Activated T-cell treated with anti-CD3 and anti-CD28 coated beads for 48 hours (primary cell): ENCODE measurements at places on chromosomes 6 and 20.
A peak's percentile ranks its signal among the peaks of the same experiment; 100 is the strongest.

GRCh38 chr20:62618611-62619529 lies 23.4 kb upstream of the SLCO4A1 start:
- DNase-seq = peak; percentile 45

DNA sequence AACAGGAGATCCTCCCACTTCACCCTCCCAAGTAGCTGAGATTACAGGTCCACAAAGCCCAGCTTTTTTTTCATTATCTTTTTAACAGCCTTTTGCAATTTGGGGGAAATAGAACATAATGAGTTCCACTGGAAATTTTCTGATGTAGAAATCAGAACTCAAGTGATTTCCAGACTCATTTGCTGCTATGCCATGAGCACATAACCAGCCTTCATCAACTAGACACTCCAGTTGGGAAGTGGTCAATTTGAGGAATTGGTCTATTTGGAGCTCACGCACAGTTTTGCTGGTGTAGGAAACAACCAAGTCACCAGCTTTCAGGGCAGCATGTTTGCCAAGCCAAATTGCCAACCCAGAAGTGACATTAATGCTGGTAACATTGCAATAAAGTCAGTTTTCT lies 86.7 kb downstream of the MAFB start:
- no peak for DNase-seq

DNA sequence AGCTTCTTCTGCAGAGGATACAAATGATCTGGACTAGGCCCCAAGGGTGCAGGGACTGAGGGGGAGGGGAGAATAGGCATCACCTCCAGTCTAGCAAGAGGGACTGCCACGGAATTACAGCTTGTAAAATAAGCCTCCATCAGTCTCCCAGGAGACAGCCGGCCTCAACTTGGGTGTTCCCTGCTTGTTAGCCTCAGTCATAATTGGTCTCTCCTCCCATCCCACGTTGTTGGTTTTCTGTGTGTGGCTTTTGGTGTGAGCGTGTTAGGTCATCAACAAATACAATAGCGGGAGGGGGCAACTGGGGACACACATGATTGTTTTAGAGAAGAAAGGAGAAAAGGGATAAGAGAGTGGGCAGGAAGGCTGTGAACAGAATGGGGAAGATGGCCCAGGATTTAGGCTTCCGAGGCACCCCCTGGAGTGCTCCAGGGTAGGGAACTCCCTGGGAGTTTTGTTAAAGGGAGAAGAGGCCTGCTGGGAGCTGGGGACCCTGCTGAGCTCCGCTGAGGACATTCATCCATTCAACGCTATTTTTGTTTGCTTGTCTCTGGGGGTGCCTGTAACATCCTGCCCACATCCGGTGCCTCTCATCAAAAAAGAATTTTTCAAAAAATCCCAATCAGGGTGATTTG lies 9.2 kb downstream of the FOXA2 start:
- DNase-seq = no peak

GRCh38 chr20:4791121-4791520 lies 69.4 kb downstream of the PRND start:
- DNase-seq = no peak

- no peak for DNase-seq
Measured at GRCh38 chr6:156279261-156279969, 497.8 kb upstream of the ARID1B start.

DNA sequence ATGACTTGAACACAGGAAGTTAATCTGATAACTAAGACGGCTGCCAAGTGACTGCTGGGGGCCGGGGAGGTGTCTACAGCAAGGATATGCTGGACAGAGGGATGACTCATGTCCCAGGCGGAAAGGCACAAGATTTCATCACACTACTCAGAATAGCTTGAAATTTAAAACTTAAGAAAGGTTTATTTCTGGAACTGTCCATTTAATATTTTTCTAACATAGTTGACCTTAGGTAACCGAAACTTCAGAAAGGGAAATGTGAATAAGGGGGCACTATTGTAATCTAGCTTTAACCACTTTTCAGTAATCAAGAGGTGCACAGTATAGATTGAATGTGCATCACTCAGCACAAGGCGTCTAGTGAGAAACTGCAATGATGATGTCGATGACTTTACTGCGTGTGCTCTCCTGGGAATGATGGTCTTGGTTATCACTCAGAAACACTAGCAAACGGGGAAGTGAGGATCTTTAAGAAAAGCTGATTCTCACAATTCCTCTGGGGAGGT lies 171.5 kb downstream of the QKI start:
- no peak for DNase-seq

DNA sequence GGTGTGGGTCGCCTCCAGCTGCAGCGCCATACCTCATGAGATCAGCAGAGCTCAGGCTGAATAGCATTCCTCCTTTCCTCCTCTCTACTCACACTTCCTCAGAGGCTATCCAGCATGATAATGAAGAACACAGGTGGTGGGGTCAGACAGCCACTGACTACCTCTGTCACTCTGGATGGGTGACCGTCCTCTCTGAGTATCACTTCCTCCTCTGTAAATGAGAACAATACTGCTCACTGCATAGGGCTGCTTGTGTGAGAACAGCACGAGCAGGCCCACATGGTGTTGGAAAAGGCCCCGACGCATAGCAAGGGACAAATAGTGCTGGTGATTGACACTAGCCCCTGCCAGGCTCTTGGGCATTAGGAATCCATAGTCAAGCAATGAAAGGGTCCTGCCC lies 239.1 kb downstream of the PRKN start:
- DNase-seq = no peak

DNA sequence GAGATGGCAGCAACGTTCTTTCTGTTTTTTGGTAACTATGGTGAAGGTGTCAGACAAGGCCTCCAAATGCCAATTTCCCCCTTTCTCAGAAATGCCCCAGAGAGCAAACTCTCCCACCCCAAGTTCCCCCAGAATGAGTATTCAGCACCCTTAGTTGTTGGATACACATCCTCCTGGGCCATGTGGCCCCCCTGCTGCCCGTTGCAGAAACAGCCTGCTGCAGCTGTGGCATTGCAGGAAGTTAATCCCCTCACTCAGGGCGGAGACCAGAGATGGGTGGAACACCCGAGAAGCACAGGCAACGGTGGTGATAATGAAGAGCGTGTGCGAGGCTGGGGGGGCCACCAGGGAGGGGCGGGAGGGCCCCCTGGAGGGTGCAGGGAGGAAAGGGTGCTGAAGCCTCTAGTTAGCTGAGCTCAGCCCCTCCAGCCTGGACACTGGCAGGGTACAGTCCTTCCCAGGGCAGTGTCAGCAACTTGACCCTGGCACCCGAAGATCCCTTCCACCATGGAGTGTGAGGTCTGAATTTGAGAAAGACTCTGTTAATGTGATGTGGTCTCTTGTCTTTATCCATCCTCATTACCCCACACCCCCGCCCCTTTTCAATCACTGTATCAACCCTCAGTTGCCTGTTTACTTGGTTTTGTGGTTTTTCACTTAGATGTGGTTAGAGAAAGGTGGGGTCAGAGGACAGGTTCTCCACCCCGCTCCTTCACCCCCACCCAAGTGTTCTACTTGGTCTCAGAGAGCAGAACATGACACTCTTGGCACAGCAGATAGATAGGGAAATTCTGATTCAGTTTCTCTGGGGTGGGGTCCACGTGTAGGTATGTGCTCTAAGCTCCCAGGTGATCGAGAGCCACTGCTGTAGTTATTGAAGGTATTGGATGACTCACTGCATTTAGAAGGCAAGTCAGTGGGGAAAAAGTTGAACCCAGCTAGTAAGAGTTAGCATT lies 208.8 kb upstream of the SUPT3H start:
- DNase-seq = peak; percentile 25

DNA sequence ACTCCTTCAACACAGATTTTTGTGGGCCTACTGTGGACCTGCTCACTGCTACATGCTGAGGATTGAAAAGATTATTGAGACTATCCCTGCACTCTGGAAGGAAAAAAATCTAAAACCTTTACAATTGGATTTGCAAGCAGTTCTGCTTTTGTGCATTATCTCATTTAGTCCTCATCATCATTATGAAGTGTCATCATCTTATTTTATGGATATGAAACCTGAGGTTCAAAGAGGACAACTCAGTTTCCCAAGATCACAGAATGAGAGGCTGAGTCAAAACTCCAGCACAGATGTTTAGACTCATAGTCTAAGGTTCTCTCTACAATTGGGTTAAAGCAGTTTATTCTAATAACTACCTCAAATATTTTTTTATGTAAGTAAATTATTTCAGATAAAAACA lies 160.2 kb upstream of the MARCKS start:
- no peak for DNase-seq

- no peak for DNase-seq
Measured at GRCh38 chr6:37840143-37840939, 20.8 kb downstream of the ZFAND3 start.

GRCh38 chr20:59775687-59776055 lies 157.8 kb downstream of the SYCP2 start:
- DNase-seq = no peak

GRCh38 chr20:57372157-57372556 lies 19.0 kb upstream of the RBM38 start:
- DNase-seq = no peak

DNA sequence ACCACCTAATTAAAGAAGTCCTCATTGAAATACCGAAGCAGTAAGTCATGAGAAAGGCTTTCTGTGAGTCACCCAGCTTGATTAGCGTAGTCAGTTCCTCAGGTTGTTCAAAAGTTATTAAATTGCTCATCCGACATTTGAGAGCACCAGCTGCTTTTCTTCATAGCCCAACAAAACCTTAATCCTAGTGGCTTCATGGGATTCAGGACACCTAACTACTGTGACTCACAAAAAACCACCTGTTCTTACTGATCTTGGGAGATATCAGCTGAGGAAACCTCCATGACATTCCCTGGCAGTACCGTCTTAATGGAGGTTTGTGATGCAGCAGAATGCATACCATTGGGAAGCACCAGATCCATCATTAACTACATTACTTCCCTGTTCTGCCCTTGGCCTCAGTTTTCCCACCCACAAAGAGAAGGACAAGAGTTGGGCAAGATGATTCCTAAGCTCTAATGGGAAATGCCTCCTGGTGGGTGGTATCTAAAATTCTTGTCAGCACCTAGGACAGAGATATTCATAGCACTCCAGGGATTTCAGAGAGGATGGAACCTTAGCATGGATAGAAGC lies 103.8 kb downstream of the KHDC1L start:
- DNase-seq = no peak

- no peak for DNase-seq
Measured at GRCh38 chr6:42038163-42038562, 12.2 kb upstream of the TAF8 start.

DNA sequence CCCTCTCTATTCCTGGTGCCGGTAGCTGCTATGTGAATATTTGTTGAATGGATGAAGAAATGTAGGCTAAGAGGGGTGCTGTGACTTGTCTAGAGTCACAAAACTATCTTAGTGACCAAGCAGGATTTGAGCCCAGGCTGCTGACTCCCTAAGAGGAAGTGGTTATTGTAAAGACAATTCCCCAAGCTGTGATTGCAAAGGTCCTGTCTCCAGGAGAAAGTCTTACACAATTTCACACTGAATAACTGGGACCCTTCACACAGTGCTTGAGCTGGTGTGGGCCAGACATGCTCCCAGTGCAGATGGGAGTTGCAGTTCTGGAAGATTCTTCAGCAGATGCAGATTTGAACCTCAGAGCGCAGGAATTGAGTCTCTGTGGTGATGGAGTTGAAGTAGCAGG lies 38.1 kb downstream of the IYD start:
- DNase-seq = no peak

DNA sequence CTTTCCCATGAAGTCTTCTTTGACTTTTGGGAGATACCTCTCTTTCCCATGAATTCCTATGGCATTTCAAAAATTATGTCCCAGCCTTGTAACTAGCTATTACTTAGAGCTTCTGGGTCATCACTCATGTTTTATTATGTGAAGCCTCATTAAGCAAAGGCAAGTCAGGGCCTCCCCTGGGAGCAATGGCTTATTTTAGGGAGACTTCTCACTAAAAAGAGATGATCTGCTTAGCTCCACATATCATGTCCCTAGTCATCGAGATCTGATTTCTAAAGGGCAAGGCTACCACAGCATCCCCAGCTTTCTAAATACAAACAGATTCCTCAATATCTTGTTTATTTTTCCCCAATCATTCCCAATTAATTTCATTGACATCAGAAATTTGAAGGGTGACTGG lies 154.0 kb upstream of the MANEA start:
- no peak for DNase-seq

DNA sequence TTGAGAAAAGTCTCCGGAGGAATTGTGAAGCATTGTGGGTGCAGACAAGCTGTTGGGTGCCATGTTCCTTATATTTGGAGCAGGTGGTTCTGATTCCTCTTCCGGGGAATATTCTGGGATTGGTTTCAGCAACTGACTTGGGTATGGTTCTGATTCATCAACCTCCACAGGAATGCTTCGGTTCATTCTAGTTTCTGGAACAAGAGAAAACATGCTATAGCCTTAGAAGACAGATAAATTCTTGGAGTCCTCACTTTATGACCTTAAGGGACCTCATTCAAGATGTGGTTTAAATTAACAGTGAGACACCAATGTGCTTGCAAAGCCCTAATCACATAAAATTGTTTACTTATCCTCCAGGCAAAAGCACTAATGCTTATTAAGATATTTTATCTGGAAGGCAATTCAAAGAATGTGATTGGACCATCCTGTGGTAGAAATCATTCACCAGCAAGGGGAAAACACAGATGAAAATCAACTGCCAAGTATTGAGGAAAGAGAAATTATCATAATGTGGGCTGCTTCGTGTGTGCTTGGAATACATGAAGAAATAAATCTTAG lies 13.7 kb downstream of the TRAF3IP2 start:
- no peak for DNase-seq

DNA sequence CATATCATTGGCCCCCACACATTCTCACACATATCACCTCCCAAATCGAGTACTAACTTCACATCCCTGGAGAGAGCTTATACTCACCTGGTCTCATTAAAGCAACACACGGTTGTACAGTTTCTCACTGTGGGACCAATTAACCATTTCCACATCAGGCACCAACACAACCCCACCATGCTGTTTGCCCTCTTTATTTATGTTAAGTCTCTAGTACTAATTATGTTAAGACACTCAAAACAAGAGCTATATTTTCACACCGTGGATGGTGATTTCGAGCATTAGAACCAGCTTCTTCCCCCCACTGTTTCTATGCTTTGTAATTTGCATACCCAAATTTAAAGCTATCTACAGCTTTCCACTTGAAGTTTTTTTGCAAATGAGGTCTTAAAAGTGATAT lies 6.3 kb downstream of the SCML4 start:
- DNase-seq = no peak

DNA sequence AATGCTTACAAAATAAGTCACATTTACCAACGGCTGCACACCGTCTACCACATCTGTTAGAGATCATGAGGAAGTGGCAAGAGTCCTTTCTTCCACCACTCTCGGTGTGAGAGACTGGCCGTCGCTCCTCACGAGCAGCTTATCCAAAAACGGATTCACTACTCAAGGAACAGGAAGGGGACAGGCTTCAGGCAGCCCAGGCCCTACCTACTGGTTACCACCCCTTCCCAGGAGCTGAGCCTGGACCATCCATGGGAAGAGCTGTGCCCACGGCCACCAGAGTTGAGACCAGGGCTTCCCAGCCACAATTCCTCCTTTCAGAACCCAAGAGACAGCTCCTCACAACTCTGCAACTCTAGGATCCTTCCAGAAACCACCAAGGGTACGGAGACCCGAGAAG lies 37.0 kb downstream of the FOXF2 start:
- DNase-seq = no peak
